Stimulated activated CD4-positive, alpha-beta T cell treated with anti-CD3 and anti-CD28 coated beads, Interleukin-4, amount 100 ng/mL, for 4 hours (primary cell): ENCODE measurements at places on chromosomes 13 and 19.

DNA sequence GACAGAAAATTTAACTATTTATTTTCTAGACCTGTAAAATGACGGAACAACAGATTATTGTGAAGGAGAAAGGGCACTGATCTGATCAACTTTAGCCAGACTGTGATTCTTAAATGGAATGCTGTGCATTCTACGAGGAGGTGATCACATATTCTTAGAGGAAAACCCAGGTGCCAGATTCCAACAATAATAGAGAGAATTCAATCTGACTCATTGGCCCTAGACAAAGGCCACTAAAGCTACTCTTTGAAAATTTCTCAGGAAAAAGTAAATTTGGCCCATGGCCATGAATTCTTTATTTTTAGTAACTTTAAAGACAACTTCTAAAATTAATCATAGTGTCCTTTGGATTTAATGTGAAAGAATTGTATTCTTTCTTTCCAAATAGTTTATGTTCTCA lies 58.6 kb upstream of the POSTN start:
- DNase-seq, result no peak

- DNase-seq, result no peak
Measured at GRCh38 chr13:98843482-98843877, 91.0 kb upstream of the SLC15A1 start.

GRCh38 chr13:60484865-60485264 lies 87.8 kb downstream of the TDRD3 start:
- no peak for DNase-seq

DNA sequence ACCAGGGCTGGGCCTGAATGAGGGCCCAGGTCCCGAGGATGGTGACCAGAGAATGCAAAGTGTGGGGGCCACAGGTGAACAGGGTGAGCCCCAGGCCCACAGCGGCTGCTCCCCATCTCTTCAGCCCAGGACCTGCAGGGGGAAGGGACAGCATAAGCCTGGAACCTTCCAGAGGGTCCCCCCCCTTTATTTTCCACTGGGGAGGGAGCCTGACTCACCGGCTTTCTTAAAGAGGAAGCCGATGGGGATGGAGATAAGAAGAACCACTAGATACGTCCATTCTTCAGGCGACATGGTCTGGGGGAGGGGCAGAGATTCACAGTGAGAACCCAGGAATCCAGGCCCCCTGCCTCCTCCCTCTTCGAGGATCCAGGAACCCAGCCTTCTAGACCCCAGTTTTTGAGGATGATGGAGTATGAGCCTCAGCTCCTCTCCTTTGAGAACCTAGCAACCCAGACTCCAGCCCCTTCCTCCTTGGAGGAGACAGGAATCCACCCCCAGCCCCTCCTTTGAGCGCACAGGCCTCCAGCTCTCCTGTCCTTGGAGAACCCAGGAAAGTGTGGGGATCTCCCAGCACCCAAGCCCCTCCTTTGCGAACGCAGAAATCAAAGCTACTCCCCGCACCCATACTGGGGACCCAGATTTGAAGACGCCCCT lies 1.0 kb downstream of the MBOAT7 start:
- DNase-seq, result peak; percentile 47

DNA sequence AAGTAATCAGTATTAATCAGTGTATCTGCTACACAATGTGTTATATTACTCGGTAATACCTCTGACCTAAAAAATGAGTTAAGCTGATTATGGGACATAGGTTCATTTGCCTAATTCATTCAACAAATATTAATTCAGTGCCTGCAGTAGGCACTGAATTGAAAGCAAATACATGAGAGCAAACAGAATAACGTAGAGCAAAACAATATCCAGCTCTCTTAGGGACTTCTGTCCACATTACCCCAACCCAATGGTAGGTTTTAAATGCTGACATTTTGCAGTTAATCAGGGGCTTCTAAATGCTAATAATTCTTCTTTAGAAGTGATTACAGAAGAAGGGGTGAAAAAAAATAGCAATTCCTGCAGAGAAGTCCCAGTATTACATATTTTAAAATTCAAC lies 4.9 kb downstream of the RCBTB2 start:
- DNase-seq, result no peak

DNA sequence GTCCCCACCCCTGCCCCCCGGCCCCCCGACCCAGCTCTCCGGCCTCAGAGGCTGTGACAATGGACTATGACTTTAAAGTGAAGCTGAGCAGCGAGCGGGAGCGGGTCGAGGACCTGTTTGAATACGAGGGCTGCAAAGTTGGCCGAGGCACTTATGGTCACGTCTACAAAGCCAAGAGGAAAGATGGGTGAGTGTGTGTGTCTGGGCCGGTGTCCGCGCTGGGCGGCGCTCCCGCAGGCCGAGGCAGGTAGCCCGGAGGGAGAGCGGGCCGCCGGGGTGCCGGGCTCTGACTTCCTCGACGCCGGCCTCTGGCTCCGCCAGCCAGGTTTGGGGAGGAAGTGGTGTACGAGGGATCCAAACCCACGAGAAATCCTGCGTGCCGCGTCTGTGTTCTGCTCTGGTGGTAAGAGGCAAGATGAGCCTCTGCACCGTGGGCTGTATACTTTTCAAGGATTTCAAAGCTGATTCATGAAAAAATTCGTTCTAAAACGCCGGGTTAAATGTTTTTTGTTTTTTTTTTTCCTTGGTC lies 718 bp downstream of the CDK8 start:
- DNase-seq, result peak; percentile 38

GRCh38 chr13:44930280-44930679 lies 59.0 kb downstream of the NUFIP1 start:
- no peak for DNase-seq

GRCh38 chr13:63942372-63942771 lies 2526.7 kb upstream of the PCDH20 start:
- DNase-seq, result no peak

DNA sequence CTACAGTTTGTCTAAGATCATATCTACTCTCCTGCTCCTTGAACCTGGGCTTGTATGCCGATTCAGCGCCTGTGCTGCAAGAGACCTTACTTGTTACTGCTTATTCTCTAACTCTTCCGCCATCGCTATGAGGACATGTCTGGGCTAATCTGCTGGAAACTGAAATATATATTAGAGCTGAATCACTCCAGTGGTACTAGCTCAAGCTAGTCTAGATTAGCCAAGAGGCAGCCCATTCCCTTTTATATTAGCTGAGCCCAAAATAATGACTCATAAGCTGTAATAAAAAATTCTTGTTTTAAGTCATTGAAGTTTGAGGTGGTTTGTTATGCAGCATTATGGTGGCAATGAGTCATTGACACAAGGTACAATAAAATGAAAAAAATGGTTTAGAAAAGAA lies 52.8 kb downstream of the SLC6A16 start:
- DNase-seq, result no peak

DNA sequence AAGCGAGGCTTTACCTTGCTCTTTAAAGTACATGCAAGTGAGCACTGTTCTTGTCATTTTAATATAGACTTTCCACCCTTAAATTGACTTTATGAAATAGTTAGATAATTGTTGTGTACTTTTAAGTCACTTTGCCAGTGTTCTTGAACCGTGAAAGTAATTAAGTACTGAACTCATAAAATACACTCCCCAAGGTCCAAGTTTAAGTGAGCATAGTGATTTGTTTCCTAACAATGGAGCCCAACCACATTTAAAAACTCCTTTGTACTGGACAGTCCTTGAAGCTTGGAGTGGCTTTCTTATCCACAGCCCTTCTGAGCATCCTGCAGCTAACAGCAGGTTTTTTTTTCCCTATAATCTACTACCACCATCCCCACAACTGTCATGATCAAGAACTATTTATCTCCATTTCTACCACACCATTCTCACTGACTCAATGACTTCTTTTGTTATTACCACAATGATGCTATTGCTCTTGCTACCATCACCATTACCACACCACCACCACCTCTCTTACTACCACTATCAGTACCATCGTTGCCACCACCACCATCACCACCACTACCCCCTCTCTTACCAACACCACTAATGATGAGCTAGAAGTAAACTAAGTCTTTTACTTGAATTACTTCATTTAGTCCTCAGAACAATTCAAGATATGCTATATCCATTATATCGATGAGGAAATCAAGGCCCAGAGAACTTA lies 452.6 kb downstream of the DIAPH3 start:
- DNase-seq, result no peak

- DNase-seq, result no peak
Measured at GRCh38 chr13:27637289-27637626, 15.6 kb downstream of the POLR1D start.

GRCh38 chr19:6088602-6089049 lies 21.7 kb downstream of the RFX2 start:
- no peak for DNase-seq

DNA sequence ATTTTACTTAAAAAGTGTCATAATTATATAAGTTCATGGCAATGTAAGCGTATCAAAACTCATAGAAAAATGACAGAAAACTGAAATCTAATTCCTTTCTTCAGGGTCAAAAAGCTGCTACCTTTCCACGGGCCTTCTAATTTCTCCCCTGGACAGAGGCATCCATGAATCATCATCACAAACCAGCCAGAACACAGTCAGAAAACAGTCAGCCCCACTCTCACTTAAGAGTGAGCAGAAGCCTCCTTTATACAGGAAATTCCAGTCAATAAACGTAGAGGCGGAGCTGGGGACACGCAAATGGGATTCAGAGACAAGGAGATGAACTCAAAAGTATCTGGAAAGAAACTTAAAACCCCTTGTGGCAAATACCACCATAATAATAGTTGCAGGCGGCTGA lies 54.2 kb upstream of the ABCC4 start:
- no peak for DNase-seq

GRCh38 chr13:81987677-81988357 lies 1646.9 kb upstream of the SPRY2 start:
- no peak for DNase-seq

DNA sequence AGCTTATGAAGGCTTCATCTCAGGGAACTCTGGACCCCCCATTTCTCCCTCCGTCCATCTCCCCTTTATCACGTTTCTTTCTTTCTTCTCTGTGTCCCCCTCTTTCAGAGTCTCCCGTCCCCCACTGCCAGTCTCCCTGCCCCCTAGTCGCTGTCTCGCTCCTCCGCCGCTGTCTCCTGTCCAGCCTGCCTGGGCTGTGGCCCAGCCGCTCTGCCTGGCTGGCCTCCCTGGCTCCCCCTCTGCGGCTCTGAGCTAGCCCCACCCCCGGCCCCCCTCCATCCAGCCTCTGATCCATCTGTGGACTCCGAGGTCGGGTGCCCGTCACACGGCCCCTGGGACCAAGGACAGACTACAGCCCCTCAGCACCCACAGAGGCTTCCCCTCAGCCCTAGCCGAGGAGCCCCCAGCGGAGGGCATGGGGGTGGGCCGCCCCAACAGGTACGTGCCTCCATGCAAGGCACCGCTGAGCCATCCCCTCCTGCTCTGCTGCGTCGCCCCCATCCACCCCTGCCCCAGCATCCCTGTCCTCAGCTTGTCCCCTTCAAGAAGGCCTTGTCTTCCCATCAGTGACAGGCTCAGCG lies 1.1 kb upstream of the KCNJ14 start:
- no peak for DNase-seq

DNA sequence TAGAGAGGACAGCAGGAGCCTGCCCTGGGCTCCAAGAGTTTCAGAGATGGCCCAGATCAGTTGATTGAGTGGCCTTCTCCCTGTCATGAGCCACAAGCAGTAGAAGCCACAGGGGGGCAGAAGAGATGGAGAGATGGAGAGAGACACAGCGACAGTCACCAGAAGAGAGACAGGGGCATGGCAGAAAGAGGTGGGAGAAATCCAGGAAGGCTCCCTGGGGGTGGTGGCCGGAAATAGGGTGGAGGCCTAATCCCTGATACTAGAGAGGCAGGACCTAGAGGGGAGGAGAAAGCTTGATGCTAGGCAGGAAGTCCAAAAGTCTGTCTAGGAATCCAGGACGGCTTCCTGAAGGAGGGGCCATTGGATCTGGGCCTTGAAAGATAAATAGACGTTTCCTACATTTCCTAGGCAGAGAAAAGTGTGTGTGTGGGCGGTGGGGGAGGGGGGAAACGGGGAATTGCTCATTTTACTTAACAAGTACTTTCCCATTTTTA lies 9.6 kb upstream of the TPM4 start:
- DNase-seq, result peak; percentile 47

DNA sequence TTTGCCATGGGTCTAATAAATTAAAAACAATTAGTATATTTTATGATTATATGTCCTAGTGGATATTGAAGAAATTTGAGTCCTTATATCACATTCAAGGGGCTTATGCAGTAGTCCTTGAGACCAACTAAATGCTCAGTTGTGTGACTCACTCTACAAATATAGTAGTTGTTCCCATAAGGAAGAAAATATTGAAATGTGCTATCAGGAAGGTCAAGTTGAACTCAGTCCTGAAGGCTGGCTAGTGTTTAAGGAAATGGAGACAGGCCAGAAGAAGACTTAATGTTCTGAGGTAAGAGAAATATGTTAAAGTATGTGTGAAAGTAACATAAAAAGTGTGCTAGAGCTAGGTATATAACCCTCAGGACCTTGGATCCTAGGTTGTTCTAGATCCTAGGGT lies 766.1 kb upstream of the GPC6 start:
- DNase-seq, result no peak

- DNase-seq, result no peak
Measured at GRCh38 chr19:47549261-47549862, 23.6 kb downstream of the ZNF541 start.

DNA sequence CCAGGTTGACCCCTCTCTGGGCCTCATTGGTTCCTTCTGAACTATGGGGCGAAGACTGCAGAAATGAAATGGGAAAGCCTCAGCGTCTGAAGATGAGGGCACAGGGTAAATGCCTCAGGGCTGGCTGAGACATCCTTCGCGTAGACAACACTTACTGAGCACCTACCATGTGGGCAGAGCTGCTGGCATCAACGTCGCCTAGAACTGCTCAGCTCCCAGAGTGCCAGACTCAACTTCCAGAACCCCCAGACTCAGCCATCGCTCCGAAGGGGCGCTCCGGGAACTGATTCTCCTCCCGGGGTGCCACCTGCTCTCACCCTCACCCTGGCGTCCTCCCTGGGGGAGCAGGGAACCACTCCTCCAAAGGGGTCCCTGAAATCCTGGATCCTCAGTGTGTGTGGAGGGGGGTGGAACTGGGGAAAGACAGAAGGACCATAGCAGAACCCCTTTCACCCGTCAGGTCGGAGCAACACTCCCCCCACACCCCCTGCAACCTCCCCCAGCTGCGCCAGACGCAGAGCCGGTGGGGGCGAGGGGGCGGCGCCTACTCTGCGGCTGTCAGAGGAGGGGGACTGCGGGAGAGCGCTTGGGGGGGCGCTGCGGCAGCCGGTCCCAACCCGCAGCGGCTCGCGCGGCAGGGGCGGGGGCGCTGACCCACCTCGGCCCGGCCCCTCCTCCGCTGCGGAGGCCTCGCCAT lies 8.2 kb upstream of the NFIC start:
- DNase-seq, result peak; percentile 40

- DNase-seq, result no peak
Measured at GRCh38 chr19:46913852-46914430, 53.1 kb downstream of the ARHGAP35 start.

- DNase-seq, result no peak
Measured at GRCh38 chr19:21698215-21698614, 69.2 kb downstream of the ZNF100 start.

- no peak for DNase-seq
Measured at GRCh38 chr13:112892426-112893206, 76.4 kb upstream of the MCF2L start.

- no peak for DNase-seq
Measured at GRCh38 chr19:47310819-47311218, 1.2 kb downstream of the C5AR1 start.
